ENCODE measurements at places on chromosomes 16 and 17.

GRCh38 chr17:38547444-38547843 is 58.3 kb downstream of the SRCIN1 start:
- no peak for DNase-seq

GRCh38 chr16:51719376-51719775 is 568.3 kb upstream of the SALL1 start:
- no peak for DNase-seq

- peak; percentile 58 for DNase-seq
These were observed 571 bp downstream of the CAVIN1 start for GRCh38 chr17:42422412-42422957.

DNA sequence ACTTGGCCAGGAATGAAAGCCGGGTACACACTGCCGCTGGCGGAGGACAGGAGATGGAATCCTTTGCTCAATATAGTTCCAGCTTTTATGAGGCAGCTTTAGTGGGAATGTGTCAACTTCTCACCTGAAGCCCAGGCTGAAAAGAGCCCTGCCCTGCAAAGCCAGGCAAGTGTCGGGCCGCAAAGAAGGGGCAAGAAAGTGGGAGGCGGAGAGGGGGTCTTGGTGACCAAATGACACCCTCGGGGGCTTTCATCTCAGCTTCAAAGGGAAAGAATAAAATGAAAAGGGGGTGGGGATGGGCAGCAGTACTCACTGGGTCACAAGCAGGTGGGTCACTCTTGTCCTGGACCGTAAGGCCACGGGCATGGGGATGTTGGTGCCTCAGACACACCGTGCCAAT is 62.9 kb downstream of the C16orf95 start:
- DNase-seq, result no peak

- peak; percentile 99 for DNase-seq
These were observed 81.2 kb downstream of the KCNJ12 start for GRCh38 chr17:21457051-21458026.

Measured in activated T-cell treated with anti-CD3 and anti-CD28 coated beads, Interleukin-2, amount 50 U/mL, for 48 hours (primary cell).